Activated T-helper 1 cell treated with anti-CD3 and anti-CD28 coated beads, Interleukin-2, amount 50 U/mL, for 16 hours (primary cell): ENCODE measurements at places on chromosomes 7 and 10.

- DNase-seq: no peak
Measured at GRCh38 chr10:6230315-6230714, 27.6 kb downstream of the PFKFB3 start.

- no peak for DNase-seq
Measured at GRCh38 chr7:149071641-149072437, 18.7 kb downstream of the ZNF786 start.

DNA sequence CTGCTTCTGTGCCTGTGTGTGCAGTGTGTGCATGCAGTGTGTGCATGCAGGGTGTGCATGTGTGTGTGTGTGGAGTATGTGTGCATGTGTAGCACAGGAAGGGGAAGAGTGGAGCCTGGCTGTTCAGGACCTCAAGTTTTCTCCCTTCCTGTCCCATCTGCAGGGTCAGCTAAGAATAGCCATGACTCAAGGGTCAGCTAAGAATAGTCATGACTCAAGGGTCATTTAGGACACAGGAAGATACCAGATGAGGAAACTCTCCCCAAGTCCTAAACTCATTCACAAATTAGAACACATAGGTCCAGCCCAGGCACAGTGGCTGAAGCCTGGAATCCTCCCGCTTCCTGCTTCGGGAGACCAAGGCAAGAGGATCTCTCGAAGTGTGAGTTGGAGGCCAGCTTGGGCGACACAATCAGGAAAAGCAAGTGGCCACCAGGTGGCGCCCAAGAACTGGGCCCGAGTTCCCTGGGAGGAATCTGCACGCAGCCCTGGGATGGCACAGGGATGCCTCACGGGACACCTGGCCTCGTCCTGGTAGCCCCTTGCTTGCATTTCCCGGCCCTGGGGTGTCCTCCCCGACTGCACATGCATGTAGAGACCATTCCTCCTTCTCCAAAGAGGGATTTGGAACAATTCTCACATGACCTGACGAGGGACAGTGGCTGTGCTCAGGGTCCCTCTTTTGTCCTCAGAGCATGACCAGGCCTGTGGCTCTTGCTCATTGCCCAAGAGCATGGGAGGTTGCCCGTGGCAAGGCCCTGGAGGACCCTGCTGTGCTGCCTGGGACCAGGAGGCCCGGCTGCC, 21.4 kb upstream of the VOPP1 start:
- peak; percentile 49 for DNase-seq

DNA sequence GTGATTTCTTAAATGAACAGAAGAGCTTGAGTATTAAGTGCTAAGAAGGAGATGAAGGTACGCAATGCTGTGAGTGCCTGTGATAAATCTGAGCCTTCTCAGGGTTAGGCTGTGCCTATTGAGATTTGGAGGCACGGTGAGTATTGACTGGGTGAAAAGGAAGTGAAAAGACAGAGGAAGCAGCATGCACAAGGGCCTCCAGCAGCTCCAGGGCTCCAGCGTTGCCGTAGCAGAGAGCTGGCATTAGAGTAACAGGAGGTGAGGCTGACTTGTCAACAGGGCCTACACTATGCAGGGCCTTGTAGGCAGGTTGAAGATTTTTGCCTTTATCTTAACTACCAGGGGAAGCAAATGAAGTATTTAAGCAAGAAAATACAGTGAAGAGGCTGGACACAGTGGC, 54.1 kb upstream of the PDCD4 start:
- DNase-seq: no peak

- DNase-seq: no peak
Measured at GRCh38 chr7:64990216-64990615, 620 bp downstream of the ZNF117 start.

- DNase-seq: no peak
Measured at GRCh38 chr10:103188853-103189252, 4.2 kb downstream of the NT5C2 start.

GRCh38 chr10:101011517-101012423, 12.2 kb downstream of the LZTS2 start:
- no peak for DNase-seq

DNA sequence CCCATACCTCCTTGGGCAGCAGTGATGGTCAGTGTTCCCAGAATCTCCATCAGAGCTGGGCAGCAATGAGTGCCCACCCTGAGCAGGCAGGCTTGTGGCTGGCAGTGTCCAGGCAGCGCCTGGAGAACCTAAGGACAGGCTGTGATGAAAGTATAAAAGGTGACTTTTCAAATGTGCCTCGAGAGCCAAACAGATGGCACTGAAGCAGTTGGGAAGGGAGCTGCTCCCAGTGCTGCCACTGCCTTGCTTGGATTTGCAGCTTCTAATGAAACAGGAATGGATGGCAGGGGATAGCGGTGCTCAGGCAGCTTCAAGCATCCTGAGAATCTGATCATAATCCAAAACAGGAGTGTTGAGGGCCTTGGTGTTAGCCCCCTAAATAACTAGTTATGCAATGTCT, 179.8 kb upstream of the AOAH start:
- DNase-seq: no peak

- no peak for DNase-seq
Measured at GRCh38 chr7:22087861-22088260, 142.2 kb upstream of the CDCA7L start.

DNA sequence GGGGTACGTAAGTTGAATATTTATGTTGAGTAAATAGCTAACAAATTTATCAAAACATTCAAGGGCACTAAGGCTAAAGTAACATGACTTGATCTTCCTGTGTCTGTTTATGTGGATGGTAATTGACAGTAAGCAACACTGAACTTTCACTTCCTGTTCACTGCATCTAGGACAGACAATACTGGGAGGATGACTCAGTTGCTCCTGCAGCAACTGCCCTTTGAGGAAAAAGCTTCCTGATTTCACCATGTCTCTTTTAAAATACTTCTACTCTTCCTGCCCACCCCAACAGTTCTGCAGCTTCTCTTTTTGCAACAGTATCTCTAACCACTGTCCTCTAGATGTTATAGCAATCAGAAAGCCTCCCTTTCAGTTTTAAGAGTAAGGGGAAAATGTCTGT, 76.6 kb upstream of the HGF start:
- no peak for DNase-seq

GRCh38 chr10:5844345-5845055, 31.3 kb upstream of the GDI2 start:
- DNase-seq: no peak

DNA sequence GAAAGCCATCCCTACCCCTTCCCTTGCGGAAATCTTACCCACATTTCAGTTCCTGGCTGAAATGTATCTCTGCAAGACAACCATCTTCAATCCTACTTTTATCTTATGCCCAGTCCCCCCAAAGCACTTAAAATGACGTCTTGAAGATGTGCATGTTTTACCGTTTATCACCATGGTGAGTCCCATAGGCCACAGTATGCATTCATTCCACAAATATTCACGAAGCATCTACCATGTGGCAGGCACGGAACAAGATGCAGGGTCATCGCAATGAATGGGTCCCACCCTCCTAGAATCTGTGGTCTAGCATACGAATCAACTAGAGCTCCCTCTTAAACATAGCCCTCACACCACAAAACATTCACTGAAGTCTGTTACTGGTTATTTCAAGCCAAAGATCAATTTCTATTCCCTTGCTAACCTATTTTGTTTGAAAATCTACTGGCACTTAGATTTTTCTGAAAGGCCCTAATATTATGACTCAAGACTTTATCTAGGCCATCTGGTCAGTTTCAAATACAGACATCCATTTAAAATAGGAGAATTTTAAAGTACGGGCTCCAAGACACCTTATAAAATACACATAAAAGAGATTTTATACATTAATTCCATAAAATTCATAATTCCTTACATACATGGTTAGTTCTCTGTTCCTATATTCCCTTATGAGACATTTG, 99.4 kb downstream of the PARD3 start:
- DNase-seq: no peak

DNA sequence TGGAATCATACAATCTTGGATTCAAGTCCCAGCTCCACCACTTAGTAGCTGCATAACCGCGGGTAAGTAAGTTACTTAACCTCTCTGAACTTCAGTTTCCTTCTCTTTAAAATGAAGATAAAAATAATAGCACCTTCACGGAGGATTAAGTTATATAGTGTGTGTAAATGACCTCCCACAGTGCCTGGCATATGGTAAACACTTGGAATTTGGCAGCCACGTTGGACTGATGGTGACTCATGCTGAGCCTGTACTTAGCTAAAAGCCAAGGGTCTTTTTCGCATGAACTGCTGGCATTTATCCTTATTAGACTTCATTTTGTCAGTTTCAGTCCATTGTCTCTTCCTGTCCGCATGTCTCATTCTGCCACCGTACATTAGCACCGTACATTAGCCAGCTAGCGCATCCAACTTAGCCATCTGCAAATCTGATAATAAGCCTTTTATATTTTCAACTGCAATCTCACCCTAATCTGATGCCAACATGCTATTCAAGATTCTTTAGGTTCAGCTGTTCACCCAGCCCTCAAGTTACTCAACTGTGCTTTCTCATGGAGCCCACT, 11.2 kb downstream of the SLC13A4 start:
- DNase-seq: no peak
